GM18507 (cell line): ENCODE measurements at places on chromosomes 3 and 15.

DNA sequence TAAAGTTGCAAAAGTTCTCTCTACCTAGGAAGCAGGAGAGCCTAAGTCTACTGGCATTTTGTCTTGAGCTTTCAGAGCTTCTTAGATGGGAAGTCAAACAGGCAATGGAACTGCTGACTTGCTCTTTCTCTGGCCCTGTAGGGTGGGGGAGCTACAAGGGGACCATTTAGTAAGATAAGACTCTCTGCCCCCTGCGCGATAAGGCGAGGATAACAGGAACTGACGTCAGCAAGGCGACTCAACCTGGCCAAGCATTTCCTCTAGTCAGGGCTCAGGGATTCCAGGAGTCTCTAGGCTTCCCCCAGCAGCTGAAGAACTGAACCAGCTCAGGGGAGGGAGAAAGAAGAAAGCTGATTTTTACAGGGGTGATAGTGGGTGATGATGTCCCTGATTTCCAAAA is 5.8 kb downstream of the RARB start:
- no peak for DNase-seq

DNA sequence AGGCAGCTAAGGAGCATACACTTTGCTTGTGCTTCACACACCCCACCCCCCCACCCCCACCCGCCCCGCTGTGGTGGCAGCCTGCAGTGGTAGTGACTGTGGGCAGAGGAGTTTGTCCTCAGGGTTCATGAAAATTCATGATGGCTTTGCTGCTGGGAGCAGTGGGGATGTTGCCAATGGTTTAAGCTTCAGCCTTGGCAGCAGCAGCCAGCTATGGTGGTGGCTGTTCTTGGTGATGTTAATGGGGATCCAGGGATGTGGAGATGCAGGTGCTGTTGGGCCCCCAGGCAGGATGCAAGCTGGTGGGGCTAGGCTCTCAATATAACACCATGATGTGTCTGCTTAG is 55.8 kb downstream of the TNFAIP8L3 start:
- no peak for DNase-seq

- DNase-seq = no peak
Observed at GRCh38 chr3:72421126-72421525, 427.1 kb downstream of the SHQ1 start.

GRCh38 chr3:183265157-183265642 is 12.1 kb downstream of the B3GNT5 start:
- DNase-seq = no peak

- no peak for DNase-seq
Observed at GRCh38 chr3:25097023-25097422, 331.0 kb upstream of the RARB start.

- DNase-seq = no peak
Observed at GRCh38 chr3:90034038-90034437, 926.6 kb downstream of the EPHA3 start.

- no peak for DNase-seq
Observed at GRCh38 chr3:11371747-11372146, 99.5 kb downstream of the ATG7 start.

DNA sequence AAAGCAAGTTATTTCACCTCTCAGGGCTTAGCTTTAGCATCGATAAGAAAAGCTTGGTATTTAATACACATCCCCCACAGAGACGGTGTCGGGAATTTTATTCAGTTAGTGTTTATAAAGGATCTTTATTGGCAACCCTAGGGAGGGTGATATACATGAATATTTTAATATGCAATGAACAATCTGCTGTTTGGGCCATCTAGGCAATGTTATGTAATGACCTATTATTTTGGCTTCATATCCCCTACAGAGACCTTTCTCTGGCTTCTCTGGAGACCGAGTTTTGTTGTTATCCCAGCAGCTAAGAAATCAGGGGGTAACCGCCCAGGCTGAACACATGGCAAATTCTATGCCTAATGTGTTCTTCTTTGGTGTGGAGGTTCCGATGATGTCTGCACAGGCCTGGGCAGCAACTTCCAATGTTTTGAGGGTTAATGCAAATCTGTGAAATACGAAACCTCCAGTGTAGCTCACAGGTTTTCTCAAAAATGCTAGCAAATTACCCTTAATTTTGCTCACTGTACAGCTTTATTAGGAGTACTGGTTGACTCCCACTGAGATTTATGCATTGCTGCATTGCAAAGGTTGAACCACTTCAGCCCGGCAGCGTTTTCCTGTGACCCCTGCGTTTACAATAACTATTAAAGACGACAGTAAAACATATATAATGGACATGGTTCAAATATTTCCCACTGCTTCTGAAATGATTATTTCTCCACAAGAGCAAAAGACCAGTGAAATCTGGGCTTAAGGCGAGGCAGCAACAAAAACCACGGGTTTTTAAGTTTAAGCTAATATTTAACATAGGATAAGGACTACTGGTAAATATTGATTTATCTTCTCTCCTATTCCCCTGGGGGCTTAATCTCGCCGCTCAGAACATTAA is 298.3 kb upstream of the NR2E3 start:
- DNase-seq = no peak

GRCh38 chr3:15429080-15429479 is 1.7 kb downstream of the EAF1 start:
- DNase-seq = no peak

GRCh38 chr3:134762016-134762415 is 33.0 kb upstream of the EPHB1 start:
- DNase-seq = no peak

GRCh38 chr3:124832782-124833709 is 54.1 kb downstream of the ITGB5 start:
- DNase-seq = no peak

GRCh38 chr3:15263120-15263519 is 57.1 kb downstream of the CAPN7 start:
- no peak for DNase-seq

DNA sequence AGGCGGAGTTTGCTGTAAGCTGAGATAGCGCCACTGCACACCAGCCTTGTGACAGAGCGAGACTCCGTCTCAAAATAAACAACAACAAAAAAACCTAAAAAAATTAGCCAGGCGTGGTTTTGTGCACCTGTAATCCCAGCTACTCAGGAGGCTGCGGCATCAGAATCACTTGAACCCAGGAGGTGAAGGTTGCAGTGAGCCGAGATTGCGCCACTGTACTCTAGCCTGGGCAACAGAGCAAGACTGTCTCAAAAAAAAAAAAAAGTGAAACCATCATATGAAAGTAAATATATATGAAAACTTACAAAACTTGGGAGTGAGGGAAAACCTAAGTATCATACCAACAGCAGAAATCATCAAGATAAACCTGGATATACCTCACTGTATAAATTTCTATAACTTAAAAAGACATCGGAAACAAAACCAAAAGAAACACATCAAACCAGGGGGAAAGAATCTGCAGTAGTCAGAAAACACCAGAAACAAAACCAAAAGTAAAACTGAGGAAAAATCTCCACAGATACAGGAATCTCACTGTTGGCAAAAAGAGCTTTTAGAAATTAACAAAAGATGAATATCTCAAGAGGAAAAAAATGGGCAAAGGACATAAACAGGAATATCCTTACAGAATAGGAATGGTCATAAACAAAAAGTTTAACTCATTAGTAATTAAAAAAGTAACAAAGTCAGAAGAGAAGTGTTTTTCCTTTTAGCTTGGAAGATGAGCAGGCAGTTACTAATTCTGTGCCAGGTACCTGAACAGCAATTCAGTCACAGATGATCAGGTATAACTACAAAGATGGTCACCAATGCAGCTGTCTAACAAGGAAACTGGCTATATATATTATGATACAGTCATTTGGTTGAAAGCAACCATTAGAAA is 41.3 kb downstream of the ETV5 start:
- DNase-seq = peak; percentile 12

- DNase-seq = no peak
Observed at GRCh38 chr3:73206030-73206429, 144.6 kb downstream of the EBLN2 start.

DNA sequence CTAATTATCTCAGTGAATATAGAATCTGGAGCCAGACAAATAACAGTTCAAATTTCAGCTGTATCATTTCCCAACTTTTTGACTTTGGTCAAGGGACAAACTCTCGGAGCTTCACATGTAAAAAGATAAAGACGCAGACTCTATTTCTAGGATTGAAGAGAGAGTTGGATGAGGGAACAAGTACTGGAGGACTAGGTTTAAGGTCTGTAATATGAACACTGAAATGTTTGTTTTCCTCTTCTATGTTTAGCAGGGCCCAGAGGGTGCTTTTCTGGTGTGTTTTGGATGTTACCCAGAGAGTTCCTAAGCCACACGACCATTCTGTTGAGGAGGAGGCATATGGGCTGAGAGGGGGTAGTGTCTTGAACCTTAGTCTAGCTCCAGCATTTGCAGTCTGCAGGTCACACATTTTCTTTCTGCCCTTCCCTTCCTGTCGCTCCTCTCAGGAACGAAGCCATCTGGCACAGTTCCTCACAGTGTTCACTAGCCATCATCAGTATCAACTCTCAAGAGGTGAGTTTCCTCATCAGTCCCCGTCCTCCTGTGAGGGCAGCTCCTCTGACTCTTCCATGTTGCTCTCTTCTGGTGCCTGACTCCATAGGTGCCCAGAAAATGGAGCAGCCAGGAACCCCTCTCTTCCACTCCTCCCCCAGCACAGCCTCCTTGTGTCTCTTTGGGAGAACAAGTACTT is 250.1 kb downstream of the SQOR start:
- no peak for DNase-seq

DNA sequence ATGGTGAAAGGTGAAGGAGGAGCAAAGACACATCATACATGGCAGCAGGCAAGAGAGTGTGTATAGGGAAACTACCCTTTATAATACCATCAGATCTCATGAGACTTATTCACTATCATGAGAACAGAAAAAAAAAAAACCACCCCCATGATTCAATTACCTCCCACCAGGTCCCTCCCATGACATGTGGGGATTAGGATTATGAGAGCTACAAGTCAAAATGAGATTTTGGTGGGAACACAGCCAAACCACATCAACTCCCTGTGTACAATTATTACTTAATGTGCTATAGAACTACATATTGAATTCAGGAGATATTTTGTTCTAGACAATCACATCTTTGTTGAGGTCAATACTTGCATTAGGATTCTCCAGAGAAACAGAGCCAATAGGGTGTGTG is 313.4 kb downstream of the CNTN6 start:
- no peak for DNase-seq

GRCh38 chr3:37243820-37244748 is 69.7 kb upstream of the LRRFIP2 start:
- DNase-seq = no peak

GRCh38 chr3:15645740-15646501 is 44.4 kb downstream of the BTD start:
- DNase-seq = no peak

DNA sequence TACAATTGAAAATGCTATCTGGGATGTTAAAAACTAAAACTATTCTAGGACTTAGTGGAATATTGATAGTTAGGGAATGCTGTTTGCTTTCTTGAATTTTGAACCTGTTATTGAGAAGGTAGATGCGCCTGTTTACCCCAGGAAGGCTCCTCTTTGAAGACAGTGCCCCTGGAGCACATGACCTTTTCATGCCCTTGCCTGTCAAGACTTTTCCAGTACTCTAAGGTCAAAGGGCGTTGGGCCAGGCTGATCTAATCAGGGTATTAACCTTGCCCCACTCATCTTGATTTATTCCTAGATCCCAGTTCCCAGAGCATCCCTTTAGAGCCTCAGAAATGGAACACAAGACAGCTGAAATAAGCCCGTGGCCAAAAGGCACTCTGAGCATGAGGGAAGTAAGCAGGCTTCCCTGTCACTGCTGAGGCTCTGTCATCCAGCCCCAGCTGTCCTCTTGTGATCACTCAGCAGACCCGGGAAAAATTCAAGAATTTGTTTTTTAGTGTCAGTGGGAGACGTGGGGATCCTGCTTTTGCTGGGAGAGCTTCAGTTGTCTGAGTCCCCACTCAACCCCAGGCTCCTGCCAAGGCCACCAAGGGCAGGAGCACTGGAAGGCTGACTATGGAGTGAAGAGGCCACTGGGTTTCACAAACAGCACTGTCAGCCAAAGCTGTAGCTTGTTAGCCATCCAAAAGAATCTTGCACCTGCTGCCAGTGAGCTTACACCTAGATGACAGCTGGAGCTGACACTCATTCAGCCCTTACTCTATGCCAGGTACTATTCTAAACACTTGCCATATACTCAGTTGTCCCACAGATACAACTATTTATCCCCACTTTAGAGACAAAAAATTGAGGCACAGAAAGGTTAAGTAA is 169.0 kb downstream of the PGPEP1L start:
- DNase-seq = no peak

DNA sequence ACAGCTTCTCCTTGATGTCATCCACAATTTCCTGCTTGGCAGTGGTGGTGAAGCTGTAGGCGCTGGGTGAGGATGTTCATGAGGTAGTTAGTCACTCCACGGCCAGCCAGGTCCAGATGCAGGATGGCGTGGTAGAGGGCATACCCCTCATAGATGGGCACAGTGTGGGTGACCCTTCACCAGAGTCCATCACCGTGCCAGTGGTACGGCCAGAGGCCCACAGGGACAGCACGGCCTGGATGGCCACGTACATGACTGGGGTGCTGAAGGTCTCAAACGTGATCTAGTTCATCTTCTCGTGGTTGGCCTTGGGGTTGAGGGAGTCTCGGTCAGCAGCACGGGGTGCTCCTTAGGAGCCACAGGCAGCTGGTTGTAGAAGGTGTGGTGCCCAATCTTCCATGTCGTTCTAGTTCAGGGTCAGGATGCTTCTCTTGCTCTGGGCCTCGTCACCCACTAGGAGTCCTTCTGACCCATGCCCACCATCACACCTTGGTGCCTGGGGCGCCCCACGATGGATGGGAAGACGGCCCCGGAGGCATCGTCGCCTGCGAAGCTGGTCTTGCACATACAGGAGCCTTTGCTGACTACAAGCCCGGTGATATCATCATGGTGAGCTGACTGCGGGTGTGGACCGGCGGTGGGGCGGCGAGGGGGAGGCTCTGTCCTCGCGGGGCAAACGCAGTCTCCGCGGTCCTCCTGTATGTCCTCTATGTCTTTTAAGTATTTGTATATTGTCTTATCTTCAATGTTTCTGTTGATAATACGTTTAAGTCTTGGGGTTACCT is 1119.0 kb downstream of the NAALADL2 start:
- no peak for DNase-seq
